DND-41 (cell line): ENCODE measurements at places on chromosomes 11 and 22.
A peak's percentile ranks its signal among the peaks of the same experiment; 100 is the strongest.

DNA sequence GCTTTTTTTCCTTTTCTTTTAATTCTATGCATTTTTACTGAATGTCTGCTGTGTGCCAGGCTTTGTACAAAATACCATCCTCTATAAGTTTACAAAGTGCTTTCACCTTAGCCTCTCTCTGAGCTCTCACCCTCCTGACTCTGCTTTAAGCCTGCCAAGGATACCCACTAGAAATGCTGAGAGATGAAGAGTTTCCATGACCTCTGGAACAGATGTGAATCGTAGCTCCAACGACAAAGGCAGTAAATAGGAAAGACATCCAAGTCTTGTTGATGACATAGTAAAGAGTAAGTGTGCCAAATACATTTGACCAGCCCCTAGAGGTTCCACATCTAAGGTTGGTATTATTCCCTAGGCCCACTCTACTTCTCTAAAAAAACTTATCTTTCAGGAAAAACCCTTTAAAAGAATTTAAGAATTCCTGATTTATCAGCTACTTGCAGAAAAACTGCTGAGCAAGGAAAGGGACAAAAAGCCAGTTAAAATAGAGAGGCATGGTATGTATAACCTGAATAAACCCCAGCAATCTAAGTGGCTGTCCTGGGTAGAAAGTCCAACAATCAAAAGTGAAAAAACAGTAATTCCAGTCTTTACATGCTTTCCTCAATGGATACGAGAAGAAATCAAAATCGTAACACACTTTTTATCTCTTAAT is 45.4 kb downstream of the GAB2 start:
- H3K27ac ChIP-seq, result peak overlapping the region; percentile 47
- H3K27me3 ChIP-seq, result no peaks in the 10 kb centered on the region
- DNase-seq, result no peak
- peaks cover 24% of the 10 kb centered on the region for H3K4me1 ChIP-seq
- peaks cover 20% of the 10 kb centered on the region for H3K36me3 ChIP-seq

DNA sequence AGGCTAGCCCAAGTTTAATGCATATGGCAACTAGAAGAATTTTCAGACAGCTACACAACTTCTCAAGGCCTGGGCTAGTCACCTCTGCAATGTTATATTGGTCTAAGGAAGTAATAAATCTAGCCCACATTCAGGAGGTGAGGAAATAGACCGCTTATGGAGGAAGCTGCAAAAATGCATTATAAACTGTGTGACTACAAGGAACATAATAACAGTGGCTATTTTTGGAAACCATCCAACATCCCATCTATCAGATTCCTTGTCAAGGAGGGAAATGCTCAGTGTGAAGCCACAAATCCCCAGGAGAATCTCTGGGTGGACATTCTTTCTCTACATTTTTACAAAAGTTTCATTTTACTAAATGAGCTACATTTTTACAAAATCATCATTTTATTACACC is 76.1 kb downstream of the BBOX1 start:
- no peak for DNase-seq
- no peak overlapping the region for H3K27ac ChIP-seq
- no peaks in the 10 kb centered on the region for H3K36me3 ChIP-seq
- no peaks in the 10 kb centered on the region for H3K4me1 ChIP-seq
- H3K4me3 ChIP-seq, result no peak overlapping the region

DNA sequence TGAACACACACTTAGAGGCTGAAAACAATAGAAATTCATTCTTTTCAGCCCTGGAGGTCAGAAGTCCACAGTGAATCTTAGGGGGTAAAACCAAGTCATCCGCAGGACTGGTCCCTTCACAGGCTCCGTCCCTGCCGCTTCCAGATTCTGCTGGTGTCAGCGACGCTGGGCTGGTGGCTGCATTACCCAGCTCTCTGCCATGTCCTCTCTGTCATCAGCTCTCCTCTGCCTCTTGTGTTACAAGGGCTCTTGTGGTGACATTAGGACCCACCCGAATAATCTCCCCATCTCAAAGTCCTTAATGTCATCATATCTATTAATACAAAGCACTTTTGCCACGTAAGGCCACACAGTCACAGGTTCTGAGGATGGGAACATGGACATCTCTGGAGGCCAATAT is 47.7 kb upstream of the ANO1 start:
- no peaks in the 10 kb centered on the region for H3K4me1 ChIP-seq
- H3K27ac ChIP-seq, result no peak overlapping the region
- H3K4me3 ChIP-seq, result no peak overlapping the region
- H3K36me3 ChIP-seq, result no peaks in the 10 kb centered on the region
- no peak for DNase-seq

GRCh38 chr11:76152741-76153570 is 53.3 kb downstream of the WNT11 start:
- DNase-seq, result no peak
- H3K36me3 ChIP-seq, result no peaks in the 10 kb centered on the region
- H3K4me1 ChIP-seq, result peaks cover 7% of the 10 kb centered on the region; the same call in 1 of the 2 replicates
- peaks cover 8% of the 10 kb centered on the region for H3K27me3 ChIP-seq
- no peak overlapping the region for H3K4me3 ChIP-seq

- DNase-seq, result no peak
- H3K4me1 ChIP-seq, result no peaks in the 10 kb centered on the region
- H3K4me3 ChIP-seq, result no peak overlapping the region
- no peaks in the 10 kb centered on the region for H3K36me3 ChIP-seq
- H3K27me3 ChIP-seq, result no peaks in the 10 kb centered on the region
These were observed 1389.6 kb downstream of the BRD1 start for GRCh38 chr22:48438096-48438495.

DNA sequence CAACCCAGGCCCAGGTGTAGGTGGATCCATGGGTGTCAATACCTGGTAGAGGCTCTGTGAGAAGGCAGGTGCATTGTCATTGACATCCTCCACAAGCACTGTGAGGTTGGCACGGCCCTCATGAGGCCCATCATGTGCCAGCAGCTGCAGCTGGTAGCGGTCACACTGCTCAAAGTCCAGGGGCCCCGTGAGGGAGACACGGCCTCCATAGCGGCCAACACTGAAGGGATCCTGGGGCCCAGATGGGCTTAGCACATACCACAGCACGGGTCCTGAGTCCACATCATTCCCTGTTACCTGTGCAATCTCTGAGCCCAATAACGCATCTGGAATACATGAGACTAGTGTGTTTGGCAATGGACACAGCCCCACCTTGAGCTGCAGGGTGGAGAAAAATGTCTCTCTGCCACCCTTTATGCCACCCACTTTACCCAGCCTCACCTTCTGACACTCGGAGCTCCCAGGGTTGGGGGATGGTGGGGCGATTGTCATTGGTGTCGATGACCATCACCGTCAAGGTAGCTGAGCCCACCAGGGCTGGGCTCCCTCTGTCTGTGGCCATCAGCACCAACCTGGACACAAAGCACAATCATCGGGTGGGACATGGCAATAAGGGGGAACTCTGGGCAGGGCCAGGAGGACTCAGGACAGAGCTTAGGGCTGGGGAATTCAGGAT is 6.1 kb upstream of the TPP1 start:
- no peaks in the 10 kb centered on the region for H3K36me3 ChIP-seq
- no peak overlapping the region for H3K27ac ChIP-seq
- peaks cover 9% of the 10 kb centered on the region for H3K4me1 ChIP-seq
- no peaks in the 10 kb centered on the region for H3K27me3 ChIP-seq
- no peak for DNase-seq
- H3K4me3 ChIP-seq, result no peak overlapping the region

GRCh38 chr11:14150878-14151277 is 188.4 kb downstream of the SPON1 start:
- H3K36me3 ChIP-seq, result no peaks in the 10 kb centered on the region
- H3K4me1 ChIP-seq, result no peaks in the 10 kb centered on the region
- H3K27me3 ChIP-seq, result no peaks in the 10 kb centered on the region
- no peak overlapping the region for H3K4me3 ChIP-seq
- DNase-seq, result no peak

DNA sequence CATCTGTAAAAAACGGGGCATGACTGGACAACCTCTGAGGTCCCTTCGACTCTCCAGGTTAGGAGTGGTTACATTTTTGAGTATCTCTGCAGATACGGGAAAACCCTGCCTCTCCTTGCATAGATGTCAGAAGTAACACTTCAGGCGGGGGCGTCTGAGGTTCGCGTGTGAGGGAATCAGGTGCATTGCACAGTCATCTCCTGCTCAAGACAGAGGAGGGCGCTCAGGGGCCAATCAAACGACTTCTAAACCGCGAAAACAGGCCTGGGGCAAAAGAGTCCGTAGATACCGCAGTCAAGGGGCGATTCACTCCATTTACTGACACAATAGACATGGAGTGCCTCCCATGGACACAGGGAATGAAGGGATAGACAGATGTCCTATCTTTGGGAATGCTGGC is 31.7 kb downstream of the KIRREL3 start:
- no peak overlapping the region for H3K4me3 ChIP-seq
- no peaks in the 10 kb centered on the region for H3K4me1 ChIP-seq
- H3K27ac ChIP-seq, result no peak overlapping the region
- no peaks in the 10 kb centered on the region for H3K36me3 ChIP-seq

DNA sequence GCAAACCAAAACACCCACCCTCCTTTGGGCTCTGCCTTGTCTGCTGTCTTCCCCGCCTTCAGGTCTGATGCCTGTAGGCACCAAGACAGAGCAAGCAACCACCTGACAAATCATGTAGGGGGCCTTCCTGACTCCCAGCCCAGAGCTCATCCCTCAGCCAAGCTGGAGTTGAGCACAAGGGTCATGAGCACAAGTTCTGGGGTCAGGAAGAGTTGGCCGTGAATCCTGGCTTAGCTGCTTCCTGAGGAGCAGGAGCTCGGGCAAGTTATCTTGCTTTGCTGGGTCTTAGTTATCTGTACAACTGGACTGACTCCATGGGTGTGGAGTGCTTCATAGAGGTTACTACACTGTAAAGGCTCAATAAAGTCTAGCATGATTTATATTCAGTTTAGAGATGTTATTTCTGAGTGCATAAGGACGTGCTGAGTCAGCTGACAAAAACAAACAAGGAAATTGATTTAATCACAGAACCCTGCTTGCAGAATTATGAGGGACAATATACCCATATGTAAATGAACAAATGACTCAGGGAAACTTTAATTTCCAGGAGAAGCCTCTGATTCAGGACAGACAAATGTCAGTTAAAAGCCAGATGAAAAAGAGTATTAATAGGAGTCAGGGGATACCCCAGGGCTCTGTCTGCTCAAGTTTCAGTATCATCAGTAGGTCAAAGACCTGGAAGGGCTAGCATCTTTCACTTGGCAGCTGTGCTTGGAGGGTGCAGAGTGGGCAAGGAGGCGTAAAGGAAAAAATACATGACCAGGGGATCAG is 15.0 kb upstream of the APOA1 start:
- H3K27me3 ChIP-seq, result no peaks in the 10 kb centered on the region
- peaks cover 60% of the 10 kb centered on the region for H3K4me1 ChIP-seq
- no peak overlapping the region for H3K4me3 ChIP-seq

DNA sequence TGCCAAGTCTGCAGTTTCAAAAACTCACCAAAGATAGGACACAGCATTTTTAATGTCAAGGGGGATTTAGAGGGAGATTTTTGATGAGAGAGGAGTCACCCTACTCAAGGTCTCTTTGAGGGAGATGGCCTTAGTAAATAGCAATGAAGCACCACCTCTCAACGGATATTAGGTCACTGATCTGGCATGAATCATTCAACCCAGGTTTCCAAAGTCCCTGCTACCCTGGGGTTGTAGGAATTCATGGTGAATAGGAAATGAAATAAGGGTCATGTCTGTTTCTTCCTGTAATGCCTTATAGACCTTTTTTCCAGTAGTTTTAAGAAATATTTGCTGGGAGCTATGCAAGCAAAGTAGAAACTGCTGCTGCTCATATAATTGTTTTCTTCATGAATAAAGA is 2154.9 kb downstream of the LRRC4C start:
- no peak overlapping the region for H3K4me3 ChIP-seq
- no peaks in the 10 kb centered on the region for H3K36me3 ChIP-seq
- H3K27ac ChIP-seq, result no peak overlapping the region
- no peaks in the 10 kb centered on the region for H3K4me1 ChIP-seq

DNA sequence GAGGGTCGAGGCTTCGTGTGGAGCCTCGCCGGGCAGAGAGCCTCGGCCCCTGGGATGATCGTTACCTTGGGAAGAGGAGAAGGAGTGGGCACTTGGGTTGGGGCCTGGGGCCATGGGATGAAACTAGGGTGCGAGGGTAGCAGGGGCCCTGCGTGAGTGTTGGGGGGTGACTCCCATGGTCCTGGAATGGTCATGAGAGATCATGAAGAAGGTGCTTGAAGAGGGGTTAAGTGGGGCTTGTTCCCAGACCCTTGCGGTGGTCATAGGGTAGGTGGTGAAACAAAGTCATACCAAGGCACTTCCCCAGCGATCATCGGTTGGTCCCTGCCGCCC is 284 bp downstream of the CCS start:
- peak overlapping the region; percentile 80 for H3K4me3 ChIP-seq
- H3K36me3 ChIP-seq, result no peaks in the 10 kb centered on the region; the same call in 1 of the 2 replicates
- DNase-seq, result no peak
- no peaks in the 10 kb centered on the region for H3K27me3 ChIP-seq
- peak overlapping the region; percentile 81 for H3K27ac ChIP-seq
- peaks cover 26% of the 10 kb centered on the region for H3K4me1 ChIP-seq

DNA sequence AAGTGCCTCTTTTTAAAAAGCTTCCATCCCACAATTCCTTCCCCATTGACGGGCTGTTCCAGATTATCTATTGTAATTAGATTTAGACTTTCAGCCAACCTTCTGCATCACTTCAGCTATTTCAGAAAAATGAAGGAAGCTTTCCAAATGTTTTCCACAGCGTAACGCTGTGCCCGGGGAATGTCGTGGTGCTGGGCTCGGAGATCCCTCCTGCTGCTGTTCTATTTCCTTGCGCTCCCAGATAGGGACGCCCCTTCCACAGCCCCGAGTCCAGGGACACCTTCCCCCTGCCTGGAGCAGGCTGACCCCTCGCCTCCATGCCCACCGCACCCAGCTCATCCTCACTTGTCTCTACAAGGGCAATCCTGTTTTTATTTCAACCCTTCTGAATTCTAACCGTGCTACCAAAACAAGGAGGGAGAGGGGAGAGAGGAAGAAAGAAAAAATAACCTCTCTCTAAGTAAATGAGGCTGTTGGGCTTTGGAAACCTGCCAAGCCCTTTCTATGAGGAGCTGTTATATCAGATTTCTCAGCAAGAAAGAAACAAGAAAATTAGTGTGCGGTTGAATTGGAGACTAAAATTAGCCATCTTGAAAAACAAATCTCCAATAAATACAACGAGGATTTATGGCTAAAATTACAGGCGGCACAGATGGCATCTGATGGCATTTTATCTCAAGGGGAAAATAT is 366.9 kb downstream of the BRD1 start:
- no peak overlapping the region for H3K4me3 ChIP-seq
- DNase-seq, result no peak
- no peak overlapping the region for H3K27ac ChIP-seq
- H3K36me3 ChIP-seq, result no peaks in the 10 kb centered on the region
- H3K27me3 ChIP-seq, result no peaks in the 10 kb centered on the region
- H3K4me1 ChIP-seq, result no peaks in the 10 kb centered on the region

DNA sequence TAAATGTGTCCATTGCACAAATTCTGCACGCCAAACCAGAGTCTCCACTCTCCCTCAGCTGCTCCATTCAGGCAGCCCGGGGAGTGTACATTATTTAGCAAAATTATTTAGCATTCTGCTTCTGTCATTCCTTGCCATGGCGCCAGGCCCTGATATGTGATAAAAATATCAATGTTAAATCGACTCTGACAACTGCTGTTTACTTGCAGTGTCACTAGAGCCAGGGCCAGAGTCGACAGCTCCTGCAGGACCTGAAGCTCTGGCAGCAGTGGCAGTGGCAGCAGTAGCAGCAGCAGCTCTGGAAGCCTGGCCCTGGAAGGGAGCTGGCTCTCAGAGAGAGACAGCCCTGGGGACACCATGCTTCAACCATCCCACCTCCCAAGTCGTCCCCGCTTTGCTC is 224.5 kb downstream of the BUD13 start:
- H3K36me3 ChIP-seq, result no peaks in the 10 kb centered on the region
- no peak overlapping the region for H3K27ac ChIP-seq
- no peaks in the 10 kb centered on the region for H3K4me1 ChIP-seq
- no peak overlapping the region for H3K4me3 ChIP-seq
- peaks cover 4% of the 10 kb centered on the region for H3K27me3 ChIP-seq
- DNase-seq, result no peak
